Activated CD8-positive, alpha-beta memory T cell treated with anti-CD3 and anti-CD28 coated beads, Interleukin-2, amount 50 U/mL, for 4 hours (primary cell): ENCODE measurements at places on chromosomes 1 and 21.

GRCh38 chr1:39159224-39160036 lies 45.1 kb upstream of the MACF1 start:
- DNase-seq, result no peak

DNA sequence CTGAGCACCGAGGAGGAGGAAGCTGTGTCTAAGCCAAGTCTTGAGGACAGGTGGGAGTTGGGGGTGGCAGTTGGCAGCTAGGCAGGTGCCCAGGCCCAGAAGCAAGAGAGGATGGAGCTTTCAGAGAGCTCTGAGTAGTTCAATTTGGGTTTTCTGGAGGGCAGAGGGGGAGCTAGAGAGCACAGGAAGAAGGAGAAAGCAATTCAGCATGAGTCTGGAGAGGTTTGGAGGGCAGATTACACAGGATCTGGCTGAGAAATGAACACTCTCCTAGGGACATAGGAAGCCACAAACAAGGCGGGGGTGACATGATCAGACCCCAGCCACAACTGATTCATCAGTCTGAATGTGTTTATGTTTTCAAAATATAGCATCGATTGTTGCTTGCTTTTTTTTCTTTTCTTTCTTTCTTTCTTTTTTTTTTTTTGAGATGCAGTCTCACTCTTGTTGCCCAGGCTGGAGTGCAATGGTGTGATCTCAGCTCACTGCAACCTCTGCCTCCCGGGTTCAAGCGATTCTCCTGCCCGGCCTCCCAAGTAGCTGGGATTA lies 23.8 kb downstream of the PTPRF start:
- DNase-seq, result no peak

- DNase-seq, result no peak
These were observed 63.1 kb downstream of the ZNF281 start for GRCh38 chr1:200346700-200347099.

DNA sequence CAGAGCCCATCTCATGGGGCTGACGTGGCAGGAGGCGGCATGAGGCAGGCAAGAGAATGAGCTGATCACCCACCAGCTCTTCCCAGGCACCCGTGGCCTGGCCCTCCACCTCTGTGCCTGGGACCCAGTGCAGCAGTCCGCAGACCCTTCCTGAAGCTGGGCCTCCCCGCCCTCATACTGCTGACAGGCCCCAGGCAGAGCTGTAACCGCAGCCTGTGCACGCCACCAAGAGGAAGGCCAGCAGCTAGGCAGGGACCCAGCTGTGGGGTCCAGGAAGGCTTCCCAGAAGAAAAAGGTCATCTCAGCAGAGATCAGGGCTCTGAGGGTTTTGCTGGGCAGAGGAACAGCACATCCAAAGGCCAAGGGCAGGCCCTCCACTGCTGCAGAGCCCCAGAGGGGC lies 9.8 kb upstream of the MTFR1L start:
- DNase-seq, result no peak

- no peak for DNase-seq
These were observed 4.9 kb downstream of the IL12RB2 start for GRCh38 chr1:67312615-67313014.

DNA sequence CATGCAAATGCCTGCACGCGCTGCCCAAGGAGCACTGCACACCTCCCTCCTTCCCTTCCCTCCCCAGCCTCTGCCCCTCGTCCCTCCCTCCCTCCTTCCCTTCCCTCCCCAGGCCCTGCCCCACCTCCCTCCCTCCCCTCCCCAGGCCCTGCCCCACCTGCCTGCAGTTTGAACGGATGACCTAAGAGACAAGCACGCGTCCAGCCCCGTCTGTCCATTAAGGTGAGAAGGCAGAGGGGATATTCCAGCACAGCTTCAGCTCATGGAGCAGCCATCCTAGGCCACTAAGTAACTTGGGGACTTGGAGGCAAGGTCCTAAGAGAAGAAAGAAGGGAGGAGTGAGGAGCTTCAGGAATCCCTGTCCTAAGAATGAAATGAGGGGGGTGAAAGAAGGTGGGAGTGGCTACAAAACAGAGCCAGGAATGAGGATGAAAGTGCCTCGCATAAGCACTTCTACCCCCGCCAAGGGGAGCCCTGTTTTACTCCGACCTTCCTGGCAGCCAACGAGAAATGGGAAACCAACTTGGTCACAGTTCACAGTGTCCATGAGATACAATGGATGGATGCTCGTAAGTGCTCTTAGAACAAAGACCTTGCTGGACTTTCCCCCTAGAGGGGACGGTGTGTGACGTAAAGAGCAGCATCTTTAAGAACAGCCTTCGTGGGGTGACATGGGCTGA lies 21.3 kb upstream of the EFHD2 start:
- no peak for DNase-seq

DNA sequence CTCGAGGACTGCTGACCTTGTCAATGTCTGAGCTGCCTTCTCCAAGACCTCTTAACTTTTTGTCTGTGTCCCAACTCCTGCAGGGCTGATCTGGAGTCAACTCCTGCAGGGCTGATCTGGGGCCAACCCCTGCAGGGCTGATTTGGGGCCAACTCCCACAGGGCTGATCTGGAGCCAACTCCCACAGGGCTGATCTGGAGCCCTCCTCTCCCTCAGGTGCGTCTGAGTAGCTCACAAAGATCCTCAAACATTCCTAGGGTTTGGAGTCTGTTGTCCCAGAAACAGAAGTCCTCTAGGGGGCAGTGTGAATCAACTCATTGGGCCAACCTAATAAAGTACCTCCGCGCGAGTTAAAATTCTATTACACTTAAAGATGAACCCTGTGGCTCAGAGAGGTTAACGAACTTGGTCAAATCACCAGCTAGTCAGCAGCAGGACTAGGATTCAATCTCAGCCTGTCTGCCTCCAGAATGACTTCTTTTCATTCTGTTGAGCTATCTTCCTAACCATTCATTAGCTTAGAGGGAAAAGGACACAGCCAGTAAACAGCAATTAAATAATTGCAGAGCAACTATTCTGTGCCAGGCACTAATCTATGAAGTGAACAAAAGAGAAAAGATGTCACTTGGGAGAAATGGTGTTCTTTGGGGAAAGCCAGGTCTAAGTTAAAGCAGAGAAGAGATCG lies 17.2 kb upstream of the RLF start:
- peak; percentile 45 for DNase-seq

- DNase-seq, result no peak
These were observed 53.2 kb downstream of the DDAH1 start for GRCh38 chr1:85411567-85412305.

DNA sequence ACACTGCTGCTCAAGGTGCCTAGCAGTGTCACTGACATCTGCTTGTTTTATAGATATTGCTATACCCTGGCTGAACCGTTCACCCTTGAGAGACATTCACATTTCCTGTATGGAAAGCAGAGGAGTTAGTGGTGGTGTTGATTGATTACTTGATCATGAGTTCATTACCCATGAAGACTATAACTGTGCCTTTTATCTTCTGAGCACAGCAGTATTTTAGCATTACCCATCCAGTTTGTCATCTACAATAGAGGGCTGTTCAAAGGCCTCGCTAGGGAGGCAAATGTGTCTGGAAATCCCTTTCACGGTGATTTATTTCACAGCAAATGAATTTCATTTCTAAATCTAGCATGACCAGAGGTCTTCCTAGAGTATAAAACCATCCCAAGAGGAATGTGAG lies 160.0 kb downstream of the DNM3 start:
- no peak for DNase-seq

GRCh38 chr1:76065270-76065669 lies 9.3 kb upstream of the ST6GALNAC3 start:
- DNase-seq, result no peak

- DNase-seq, result no peak
These were observed 12.8 kb downstream of the TRNAU1AP start for GRCh38 chr1:28565726-28566125.

GRCh38 chr1:159756397-159756796 lies 24.4 kb upstream of the DUSP23 start:
- no peak for DNase-seq

- peak; percentile 56 for DNase-seq
These were observed 9.2 kb upstream of the CBR3 start for GRCh38 chr21:36125512-36126207.

GRCh38 chr21:16797966-16798365 lies 714.9 kb upstream of the CXADR start:
- DNase-seq, result no peak

GRCh38 chr1:234842726-234843641 lies 233.0 kb upstream of the IRF2BP2 start:
- DNase-seq, result peak; percentile 65

DNA sequence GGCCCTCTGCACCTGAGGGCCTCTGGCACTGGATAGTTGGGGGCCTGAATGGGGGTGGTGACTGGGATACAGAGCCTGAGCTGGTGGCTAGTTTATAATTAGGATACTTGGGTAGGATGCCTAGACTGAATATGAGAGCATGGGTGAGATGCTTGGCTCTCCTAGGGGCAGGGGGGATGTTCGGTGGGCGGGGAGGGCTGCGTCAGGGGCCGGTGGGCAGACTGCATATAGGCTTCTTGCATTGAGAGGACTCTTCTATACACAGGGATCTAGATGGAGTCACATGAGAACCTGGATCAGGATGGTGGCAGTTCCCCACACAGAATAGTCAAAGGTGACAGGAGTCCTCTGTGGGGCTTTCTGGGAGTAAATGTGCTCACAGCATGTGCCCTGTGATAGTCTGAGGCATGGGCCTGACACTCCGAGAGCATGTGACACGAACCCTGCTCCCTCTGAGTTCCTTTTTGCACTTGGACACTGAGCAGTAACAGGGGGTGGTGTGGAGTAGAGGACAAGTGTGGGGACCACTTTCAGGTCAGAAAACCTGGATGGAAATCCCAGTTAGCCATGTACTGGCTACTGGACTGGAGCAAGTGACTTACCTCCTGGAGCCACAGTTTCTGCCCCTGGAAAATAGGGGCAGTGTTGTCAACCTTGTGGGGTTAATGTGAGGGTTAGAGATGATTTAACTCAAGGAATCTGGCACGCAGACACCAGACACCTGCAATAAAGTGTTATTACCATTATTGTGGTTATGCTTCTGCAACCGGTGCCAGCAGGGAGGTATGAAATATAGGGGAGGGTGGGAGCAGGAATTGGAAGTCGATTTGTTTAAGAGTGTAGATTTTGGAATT lies 2.2 kb downstream of the MAP7D1 start:
- no peak for DNase-seq

DNA sequence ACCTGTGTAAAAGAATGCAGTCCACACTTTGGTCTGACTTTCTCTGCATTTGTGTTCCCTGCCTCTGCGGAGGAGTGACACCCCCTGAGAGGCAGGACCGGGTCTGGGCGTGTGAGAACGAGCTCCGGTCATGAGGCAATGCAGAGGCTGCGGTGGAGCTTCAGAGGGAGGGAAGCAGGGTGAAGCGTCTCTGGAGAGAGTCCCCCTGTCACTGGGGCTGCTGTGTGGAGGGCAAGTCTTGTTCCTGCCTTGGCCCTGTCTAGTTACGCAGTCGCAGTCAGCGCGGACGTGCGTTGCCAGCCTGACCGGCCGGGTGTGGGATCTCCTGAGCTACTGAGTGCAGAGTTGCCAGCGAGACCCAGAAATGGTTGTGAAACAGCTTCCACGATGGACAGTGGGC lies 48.5 kb downstream of the BACE2 start:
- DNase-seq, result no peak

DNA sequence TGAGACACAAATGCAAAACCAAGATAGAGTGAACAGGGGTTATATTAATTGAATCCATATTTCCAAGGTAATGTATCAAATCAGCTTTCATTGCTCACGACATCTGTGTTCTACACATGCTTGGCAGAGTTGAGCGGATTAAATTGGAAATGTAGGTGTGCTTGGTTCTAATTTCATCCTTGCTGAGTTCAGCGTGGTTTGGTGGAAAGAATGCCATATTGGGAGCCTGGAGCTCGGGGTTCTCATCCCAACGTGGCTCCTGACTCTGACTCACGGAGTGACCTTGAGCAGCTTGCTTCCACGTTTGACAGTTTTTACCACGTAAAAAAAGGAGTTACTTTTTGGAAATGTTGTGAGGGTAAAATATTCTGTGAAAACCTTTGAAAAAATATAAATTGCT lies 92.0 kb downstream of the MTR start:
- no peak for DNase-seq

- no peak for DNase-seq
These were observed 47.8 kb downstream of the PIK3CD start for GRCh38 chr1:9699361-9699760.
